Suppressor macrophage (primary cell): ENCODE measurements at places on chromosomes 1 and 21.

GRCh38 chr1:40338745-40339419, 21.8 kb upstream of the COL9A2 start:
- peak; percentile 81 for DNase-seq

GRCh38 chr1:12005488-12006166, 13.7 kb upstream of the MIIP start:
- no peak for DNase-seq

DNA sequence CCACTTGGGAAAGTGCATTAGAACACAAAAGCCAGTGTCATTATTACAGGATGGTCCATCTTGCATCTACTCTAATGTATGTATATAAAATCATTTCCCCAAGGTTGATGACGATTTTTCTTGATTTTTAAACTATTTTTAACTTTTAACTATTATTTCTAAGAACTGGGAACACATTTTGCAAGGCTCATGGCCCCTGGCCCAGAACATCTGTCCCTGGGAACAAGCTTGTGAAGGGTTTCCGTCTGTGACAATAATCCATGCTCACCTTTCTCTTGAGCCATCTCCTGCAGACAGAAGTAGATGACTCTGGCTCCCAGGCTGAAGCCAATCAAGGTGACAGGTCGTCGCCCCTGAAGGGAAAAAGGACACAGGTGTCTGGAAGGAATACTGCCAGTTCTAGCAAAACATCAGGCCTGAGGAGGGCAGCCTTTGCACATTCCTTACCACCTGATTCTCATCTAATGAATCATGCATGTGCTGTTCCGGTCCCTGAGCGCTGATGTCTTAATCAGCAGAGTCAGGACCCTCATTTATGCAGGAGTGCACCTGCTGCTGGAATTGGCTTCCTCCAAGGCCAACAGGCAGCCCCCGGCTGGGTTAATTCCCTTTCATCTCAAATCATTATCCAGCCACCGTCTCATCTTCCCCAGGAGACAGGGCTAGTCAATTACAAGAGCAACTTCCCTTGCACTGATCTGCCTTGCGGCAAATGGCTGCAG, 62.5 kb downstream of the TMCO4 start:
- DNase-seq = no peak

DNA sequence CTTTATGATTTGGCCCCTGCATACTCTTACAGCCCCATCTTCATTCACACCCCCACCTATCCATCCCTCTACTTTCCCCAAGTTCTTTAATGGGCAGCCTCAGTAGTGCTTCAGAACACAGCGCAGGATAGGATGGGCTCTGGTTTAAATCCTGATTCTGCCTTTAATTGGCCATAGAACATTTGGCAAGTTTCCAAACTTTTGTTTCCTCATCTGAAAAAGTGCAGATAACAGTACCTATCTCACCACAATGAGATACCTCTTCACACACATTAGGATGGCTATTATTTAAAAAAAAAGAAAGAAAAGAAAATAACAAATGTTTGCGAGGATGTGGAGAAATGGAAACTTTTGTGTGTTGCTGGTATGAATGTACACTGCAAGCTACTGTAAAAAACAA, 142.5 kb upstream of the VANGL1 start:
- DNase-seq = no peak

GRCh38 chr1:60575326-60575977, 501.9 kb upstream of the C1orf87 start:
- DNase-seq = peak; percentile 51

- DNase-seq = peak; percentile 52
Measured at GRCh38 chr1:99728494-99729235, 37.8 kb downstream of the FRRS1 start.

GRCh38 chr1:173405834-173406233, 71.3 kb upstream of the PRDX6 start:
- peak; percentile 45 for DNase-seq

DNA sequence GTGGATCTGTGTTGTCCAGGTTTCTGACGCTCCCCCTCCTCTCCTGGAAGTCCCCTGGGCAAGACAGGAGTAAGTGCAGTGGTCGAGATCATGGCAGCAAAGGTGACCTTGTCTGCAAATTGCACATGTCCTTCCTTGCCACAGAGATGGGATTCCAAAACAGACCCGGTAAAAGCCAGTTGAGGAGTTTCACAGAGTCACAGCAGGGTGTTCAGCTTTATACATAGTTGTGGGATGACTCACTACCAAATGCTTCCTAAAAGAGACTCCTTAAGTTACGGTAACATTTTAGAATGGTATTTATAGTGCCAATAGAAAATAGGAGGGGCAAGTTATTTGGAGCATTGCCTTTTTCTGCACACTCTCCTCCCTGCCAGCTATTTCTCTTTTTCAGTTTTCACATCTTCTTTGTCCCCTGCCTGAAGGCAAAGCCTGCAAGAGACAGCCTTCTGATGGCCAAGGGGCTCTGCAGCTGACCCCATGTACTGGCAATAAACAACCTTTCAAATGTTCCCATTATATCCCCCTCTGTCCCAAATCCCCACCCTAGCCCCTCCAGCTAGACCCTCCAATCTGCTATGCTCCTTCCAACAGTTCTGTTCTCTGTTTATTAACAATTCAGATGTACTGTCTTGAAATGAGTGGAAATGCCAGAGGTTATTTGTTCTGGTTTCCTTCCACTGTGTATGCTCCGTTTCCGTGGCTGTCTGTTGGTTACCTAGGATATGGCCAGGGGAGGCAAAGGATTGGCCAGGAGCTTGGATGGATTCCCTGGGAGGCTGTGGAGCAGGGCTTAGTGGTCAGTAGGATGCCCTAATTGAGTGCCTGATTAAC, 115.0 kb downstream of the TGFB2 start:
- peak; percentile 46 for DNase-seq

DNA sequence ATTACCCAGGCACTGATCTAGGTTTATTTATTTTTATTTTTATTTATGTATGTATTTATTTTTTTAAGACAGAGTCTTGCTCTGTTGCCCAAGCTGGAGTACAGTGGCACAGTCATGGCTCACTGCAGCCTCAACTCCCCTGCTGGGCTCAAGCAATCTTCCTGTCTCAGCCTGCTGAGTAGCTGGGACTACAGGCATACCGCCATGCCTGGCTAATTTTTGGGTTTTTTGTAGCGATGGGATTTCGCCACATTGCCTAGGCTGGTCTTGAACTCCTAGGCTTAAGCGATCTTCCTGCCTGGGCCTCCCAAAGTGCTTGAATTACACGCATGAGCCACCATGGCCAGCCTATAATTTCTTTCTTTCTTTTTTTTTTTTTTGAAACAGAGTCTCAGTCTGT, 9.4 kb downstream of the PHACTR4 start:
- no peak for DNase-seq

DNA sequence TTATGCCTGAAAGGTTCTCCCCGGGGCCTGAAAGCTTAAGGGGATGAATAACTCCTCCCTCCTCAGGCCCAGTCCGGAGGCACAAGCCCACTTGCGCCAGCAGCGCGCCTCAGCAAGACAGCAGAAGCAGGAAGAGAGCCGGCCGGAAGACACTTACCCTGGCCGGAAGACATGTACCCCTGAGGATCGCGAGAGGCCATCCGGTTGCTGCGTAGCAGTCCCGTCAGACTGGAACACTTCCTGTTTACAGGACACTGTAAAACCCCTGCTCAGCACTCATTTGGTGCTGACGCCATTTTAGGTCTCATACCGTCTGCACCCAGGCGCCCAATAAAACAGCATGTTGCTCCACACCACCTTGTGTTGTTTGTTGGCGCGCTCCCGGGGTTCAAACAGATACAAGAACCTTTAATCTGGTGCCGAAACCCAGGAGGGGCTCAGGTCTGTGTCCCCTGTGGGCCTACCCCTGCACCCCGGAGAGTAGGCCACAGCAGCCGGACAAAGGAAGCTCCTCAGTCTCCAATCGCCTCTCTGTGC, 30.3 kb downstream of the VN1R5 start:
- no peak for DNase-seq

DNA sequence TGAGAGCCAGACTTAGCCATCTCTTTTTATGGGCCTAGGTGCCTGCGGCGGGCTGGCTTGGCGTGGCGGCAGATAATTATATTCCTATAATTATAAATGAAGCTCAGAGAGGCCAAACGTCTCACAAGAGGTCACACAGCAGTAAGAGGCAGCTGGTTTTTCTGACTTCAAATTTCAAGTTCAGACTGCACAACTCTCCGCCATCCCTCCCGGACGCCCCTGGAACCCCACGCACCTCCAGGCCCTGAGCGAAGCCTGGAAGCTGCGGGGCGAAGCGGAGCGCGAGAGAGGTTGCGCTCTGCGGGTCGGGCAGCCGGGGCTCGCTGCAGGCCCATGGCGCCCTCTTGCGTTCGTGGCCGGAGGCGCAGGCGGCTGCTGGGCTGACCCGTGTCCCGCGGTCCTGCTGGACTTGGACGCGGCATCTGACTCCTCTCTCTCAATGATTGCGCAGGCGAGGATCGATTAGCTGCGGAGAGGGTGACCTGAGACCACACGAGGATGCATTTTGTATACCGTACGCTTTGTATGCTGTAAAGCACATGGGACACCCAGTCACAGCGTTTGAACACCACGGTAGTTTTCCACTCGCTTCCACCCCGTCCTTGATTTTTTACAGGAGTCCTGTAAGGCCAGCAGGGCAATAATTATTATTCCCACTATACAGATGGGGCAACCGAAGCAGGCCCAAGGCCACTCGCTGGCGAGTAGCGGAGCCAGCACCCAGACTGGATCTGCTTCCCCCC, 272.7 kb downstream of the FOXD2 start:
- peak; percentile 86 for DNase-seq

GRCh38 chr1:234342774-234343173, 30.5 kb upstream of the COA6 start:
- no peak for DNase-seq

DNA sequence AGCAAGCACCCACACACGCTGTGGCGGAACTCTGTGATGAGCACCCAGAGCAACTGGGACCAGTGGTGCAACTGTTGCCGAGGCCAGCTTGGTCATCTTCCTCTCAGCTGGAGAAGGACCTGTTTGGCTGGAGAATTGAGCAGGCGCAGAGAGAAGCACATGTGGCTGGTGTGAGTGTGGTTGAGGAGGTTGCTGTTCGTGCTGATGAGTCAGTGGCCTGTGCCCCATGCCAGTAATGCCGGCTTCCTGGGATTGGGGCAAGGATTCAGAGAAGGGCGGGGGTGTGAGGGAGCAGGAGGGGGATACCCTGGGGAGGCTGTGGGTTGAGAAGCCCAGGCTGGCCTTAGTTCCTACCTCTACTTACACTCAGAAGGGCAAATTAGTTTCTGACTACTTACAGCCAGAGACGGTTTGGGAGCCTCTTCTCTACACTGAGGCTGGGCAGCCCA, 57.5 kb upstream of the EPS8L3 start:
- DNase-seq = peak; percentile 96

DNA sequence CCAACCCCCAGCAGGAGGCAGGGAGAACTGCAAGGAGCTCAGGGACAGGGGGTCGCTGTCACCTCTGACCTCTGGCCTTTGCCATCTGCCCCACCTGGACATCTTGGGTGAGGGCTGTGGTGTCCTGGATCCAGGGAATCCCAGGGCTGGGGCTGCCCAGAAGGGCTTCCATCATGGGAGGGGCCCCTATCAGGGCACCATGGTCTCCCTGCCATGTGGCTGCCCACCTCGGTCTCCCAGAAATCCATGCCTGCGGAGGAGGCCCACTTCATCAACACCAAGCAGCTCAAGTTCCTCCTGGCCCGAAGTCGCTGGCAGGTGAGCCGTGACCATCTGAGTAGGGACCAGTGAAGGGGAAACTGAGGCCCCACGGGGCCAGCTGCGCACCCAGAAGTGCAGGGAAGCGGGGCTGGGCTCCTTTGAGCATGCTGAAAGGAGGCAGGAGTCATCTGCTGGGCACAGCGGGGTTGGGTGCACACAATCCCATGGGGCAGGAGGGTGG, 36.1 kb downstream of the TRIM11 start:
- no peak for DNase-seq

DNA sequence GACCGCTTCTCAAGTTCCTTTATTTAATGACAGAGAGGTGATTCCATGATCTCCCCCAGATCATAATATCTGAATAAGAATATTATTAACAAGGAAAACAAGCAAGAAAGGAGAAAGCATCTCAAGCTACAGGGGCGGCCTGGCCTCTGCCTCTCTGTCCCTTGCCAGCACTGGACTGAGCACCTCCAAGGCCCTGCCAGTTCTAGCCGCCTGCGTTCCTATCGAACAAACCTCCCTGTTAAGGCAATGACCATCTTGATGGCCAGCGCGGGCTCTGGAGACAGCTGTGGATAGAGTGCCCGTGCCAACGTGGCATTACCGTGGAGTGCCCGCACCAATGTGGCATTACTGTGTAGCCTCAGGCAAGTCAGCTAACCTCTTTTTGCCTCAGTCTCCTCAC, 84.8 kb downstream of the NPHP4 start:
- no peak for DNase-seq

- peak; percentile 82 for DNase-seq
Measured at GRCh38 chr21:39385299-39386145, 36.6 kb upstream of the HMGN1 start.

GRCh38 chr21:28537371-28538079, 455.2 kb downstream of the LTN1 start:
- DNase-seq = no peak

GRCh38 chr1:76160225-76160624, 85.7 kb downstream of the ST6GALNAC3 start:
- no peak for DNase-seq

DNA sequence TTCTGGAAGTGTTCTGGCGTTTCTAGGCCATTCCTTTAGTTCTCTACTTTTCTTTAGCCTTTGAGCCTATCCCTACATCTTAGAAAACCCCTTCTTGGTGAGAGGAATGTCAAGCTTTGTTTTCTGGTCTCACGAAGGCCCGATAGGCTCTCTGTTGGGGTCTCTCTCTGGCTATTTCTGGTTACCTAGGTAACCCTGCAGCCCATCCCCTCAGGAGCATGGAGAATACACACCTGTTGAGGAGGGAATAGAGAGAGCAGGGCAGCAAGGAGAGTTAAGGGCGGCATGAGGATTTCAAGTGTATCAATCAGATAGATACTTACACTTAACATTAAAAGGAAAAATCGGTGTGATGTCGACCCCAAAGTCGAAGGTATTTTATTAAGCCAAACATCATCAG, 45.7 kb downstream of the LRRC8D start:
- DNase-seq = no peak

- DNase-seq = peak; percentile 75
Measured at GRCh38 chr1:199684686-199685273, 342.7 kb upstream of the NR5A2 start.

DNA sequence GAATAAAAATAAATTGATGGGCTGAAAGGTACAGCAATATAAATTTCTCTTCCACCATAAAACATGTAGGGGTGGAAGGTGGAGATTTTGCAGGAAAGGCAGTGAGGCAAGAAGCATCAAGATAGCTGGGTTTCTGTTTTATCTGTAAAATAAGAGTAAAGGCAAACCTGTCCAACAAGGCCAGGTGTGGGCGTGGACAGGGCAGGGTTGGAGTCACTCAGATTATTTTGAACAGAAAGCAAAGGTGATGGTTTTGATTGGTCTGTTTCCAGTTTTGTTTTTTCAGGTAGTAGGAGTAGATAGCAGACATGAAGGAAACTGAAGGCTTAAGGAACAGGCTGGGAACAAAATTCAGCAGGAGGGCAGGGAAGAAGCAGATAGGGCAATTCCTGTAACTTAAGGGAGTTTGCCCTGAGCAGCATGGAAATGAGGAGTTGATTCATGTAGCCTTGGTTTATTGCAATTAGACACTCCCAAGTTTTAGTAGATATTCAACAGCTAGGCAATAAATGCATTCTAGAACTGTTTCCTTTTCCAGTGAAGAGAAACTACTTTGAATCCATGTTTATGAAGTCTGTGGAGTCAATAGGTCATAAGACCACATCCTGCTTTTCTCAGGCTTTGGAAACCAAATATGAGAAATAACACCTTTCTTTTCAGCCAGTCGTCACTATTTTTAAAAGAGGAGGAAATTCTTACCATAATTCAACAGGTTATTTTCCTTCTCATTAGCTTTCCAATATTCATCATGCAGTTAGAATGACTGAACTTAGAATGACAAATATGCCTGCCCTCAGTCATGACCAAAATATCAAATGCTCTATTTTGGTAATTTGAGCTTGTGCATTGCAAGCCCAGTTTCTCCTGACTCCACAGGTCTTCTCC, 38.7 kb upstream of the CD55 start:
- no peak for DNase-seq
